ENCODE measurements at places on chromosomes 2 and 18. TPM values are rescaled to one million over a fixed set of nuclear protein-coding genes. Genes with fewer than 3 reads are reported as not detected.

DNA sequence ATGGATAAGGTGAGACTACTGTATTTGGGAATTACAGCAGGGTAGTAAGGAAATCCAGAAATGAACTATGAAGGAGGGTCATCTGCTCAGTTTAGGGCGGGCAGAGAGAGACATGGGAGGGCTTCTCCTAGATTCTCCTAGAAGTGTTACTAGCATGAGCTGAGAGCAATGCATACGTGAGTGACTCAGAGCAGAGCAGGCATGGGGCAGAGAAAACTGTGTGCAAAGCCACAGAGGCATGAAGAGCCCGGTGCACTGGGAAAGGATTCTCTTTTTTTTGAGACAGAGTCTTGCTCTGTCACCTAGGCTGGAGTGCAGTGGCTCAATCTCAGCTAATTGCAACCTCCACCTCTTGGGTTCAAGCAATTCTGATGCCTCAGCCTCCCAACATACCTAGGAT is 116.2 kb downstream of the SOCS6 start:
- no peak for DNase-seq

DNA sequence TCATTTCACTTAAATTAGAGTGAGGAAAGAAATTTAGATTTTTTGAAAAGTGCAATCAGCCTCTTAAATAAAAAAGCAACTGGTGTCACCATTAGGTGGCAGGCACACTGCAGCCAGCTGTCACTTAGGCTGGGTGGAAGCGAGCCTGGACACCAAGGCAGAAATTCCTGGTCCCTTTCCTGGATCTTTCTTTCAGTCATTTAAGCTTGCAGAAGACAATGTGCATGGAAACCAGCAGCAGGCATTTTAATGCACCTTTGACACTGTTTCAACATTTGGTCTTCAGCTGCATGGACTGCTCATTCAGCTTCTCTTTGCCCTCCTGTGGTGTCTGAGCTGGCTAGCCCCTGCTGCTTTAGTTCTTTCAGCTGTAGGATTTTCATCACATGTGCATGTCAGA is 61.0 kb downstream of the AQP4 start:
- DNase-seq, result no peak

The ARHGAP15 gene
- 1.9 TPM for total RNA-seq

The SPR gene
- 26.6 TPM for total RNA-seq

The TRIM54 gene
- 0.10 TPM for total RNA-seq

The AGFG1 gene
- total RNA-seq, result 120 TPM

- DNase-seq, result no peak
Measured at GRCh38 chr2:241132538-241133435, 16.5 kb downstream of the PASK start.
